ENCODE measurements at places on chromosomes 3 and 15. TPM values are rescaled to one million over a fixed set of nuclear protein-coding genes. Genes with fewer than 3 reads are reported as not detected.

The SERPINI2 gene
- total RNA-seq, result not detected

The TSC22D2 gene
- 13.7 TPM for total RNA-seq

The RARRES1 gene
- total RNA-seq, result 4.0 TPM

The FHIT gene
- total RNA-seq, result 3.6 TPM

The DIS3L gene
- 24.8 TPM for total RNA-seq

The FETUB gene
- total RNA-seq, result 0.94 TPM

The ALDH1L1 gene
- 19.3 TPM for total RNA-seq

The SST gene
- not detected for total RNA-seq

The CCR8 gene
- 0.22 TPM for total RNA-seq

The TGM4 gene
- not detected for total RNA-seq

The MAGI1 gene
- 21.2 TPM for total RNA-seq

The TRPM1 gene
- not detected for total RNA-seq

The SELENOK gene
- 16.4 TPM for total RNA-seq

The RTP4 gene
- total RNA-seq, result 4.2 TPM

The CP gene
- total RNA-seq, result 17.9 TPM

The CPEB1 gene
- total RNA-seq, result 4.0 TPM

The ATP2C1 gene
- 41.4 TPM for total RNA-seq

The KCTD6 gene
- 16.5 TPM for total RNA-seq

The LRRC34 gene
- not detected for total RNA-seq

All from esophagus squamous epithelium (tissue), 5 donors.